ENCODE measurements at places on chromosomes 5 and 9. TPM values are rescaled to one million over a fixed set of nuclear protein-coding genes. Genes with fewer than 3 reads are reported as not detected.
A peak's percentile ranks its signal among the peaks of the same experiment; 100 is the strongest.

- H3K27ac ChIP-seq, result no peak overlapping the region
- no peak for DNase-seq
- no peaks in the 10 kb centered on the region for H3K4me1 ChIP-seq
- H3K27me3 ChIP-seq, result no peaks in the 10 kb centered on the region
Observed at GRCh38 chr5:89535411-89535810, 652.4 kb upstream of the MEF2C start.

ADRA1B gene
- not detected for total RNA-seq

DNA sequence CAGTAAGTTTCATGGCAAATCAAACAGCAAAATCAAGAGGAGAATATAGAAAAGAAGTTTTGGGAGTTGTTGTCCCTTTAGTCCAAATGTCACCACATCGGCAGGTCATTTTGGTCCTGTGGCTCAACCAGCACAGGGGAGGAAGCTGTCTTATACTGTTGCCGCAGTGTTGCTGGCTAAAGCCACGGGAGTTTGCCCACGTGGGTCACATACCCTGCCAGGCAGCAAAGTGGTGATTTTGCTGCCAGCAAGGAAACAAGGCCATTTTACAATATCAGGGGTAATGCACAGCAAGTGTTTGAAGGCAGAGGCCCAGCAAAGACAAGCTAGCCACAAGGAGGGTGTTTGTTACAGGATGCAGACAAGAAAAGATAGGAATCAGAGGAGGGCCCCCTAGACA, 14.5 kb downstream of the GABRA6 start:
- H3K4me3 ChIP-seq, result no peak overlapping the region
- DNase-seq, result no peak
- H3K27ac ChIP-seq, result no peak overlapping the region

GRCh38 chr9:88658311-88658822, 123.4 kb downstream of the NXNL2 start:
- no peak overlapping the region for H3K27ac ChIP-seq
- no peak overlapping the region for H3K4me3 ChIP-seq
- H3K4me1 ChIP-seq, result no peaks in the 10 kb centered on the region
- no peak for DNase-seq
- H3K36me3 ChIP-seq, result no peaks in the 10 kb centered on the region

DNA sequence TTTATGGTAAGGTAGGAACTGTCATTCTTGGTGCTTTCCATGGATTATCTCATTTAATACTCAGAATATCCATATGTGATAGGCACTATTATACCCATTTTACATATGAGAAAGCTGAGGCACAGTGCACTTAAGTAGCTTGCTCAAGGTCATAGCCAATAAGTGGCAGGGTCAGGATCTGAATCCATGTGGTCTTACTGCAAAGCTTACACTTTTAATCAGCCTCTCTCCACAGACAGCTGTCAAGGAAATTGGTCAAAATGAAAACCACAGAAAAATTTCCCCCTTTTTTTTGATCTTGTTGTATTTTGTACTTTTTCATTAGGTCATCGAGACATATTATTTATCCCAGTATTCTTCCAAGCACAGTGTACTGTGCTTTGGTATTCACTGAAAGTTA, 78.5 kb downstream of the ERCC6L2 start:
- no peaks in the 10 kb centered on the region for H3K4me1 ChIP-seq
- H3K27ac ChIP-seq, result no peak overlapping the region
- DNase-seq, result no peak
- peaks cover 17% of the 10 kb centered on the region for H3K36me3 ChIP-seq
- no peaks in the 10 kb centered on the region for H3K27me3 ChIP-seq
- H3K4me3 ChIP-seq, result no peak overlapping the region

DNA sequence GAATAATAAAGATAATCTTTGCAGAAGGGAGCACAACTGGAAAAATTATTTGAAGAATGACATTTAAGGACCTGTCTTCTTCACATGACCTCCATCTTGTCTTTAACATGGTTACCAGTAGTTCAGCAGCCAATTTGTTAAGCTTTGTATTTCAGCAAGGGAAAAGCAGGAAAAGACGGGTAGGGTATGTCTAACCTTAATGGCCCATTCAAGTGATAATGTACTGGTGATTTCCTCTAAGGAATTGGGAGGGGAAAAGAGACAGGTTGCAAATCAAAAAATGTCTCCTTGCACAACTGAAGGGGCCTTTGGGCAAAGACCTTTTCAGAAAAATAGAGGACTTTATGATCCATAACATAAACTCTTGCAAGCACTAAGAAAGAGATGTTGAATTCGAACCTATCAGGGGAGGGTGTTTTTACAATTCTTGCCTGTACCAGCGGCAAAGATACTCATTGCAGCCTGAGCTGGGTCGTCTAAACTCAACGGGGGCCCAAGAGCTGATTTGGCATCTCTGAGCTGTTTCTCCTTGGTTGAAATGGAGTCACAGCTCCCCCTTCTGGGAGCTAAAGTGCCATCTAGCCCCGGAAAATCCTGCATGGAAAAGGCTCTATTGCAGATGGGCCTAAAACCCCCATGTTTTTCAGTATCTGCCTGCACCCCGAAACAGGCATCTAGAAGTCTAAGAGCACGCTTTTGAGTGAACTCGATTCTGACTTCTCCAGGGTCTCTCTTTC, 3.8 kb downstream of the BRINP1 start:
- DNase-seq, result peak; percentile 6
- no peak overlapping the region for H3K4me3 ChIP-seq
- H3K4me1 ChIP-seq, result no peaks in the 10 kb centered on the region
- H3K27me3 ChIP-seq, result no peaks in the 10 kb centered on the region

DNA sequence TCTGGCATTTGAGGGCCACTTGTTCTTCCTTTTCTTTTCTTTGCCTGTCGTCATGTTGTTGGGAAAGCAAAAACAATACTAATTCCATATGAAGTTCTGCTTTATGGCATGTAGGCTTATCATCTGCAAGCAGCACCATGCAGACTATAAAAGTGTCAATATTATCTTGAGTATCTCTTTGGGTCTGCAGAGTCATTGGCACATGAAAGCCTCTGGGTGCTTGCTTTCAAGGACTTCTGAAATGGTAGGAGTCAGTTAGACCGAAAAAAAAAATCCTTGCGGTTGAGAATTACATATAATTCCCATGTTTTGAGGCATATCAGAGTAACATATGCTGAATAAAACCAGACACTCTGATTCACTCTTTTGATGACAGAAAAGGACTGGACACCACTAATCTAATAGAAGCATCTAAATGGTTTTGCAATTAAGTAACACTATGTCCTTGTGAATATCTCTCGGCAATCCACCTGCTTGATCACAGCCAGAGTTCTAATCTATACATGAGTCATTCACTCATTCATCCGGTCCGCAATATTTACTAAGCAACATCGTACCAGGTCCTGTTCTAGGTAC, 44.4 kb downstream of the GNAQ start:
- H3K36me3 ChIP-seq, result peaks cover 13% of the 10 kb centered on the region
- DNase-seq, result peak; percentile 75
- peak overlapping the region; percentile 82 for H3K27ac ChIP-seq
- H3K4me3 ChIP-seq, result no peak overlapping the region

CCL19 gene
- total RNA-seq, result not detected

- H3K4me3 ChIP-seq, result no peak overlapping the region
- no peaks in the 10 kb centered on the region for H3K36me3 ChIP-seq
- H3K4me1 ChIP-seq, result no peaks in the 10 kb centered on the region
- DNase-seq, result no peak
Observed at GRCh38 chr5:148140846-148141245, 27.5 kb upstream of the SPINK14 start.
